Stimulated activated CD4-positive, alpha-beta T cell treated with anti-CD3 and anti-CD28 coated beads, Interleukin-4, amount 100 ng/mL, for 24 hours (primary cell): ENCODE measurements at places on chromosomes 4 and X.

DNA sequence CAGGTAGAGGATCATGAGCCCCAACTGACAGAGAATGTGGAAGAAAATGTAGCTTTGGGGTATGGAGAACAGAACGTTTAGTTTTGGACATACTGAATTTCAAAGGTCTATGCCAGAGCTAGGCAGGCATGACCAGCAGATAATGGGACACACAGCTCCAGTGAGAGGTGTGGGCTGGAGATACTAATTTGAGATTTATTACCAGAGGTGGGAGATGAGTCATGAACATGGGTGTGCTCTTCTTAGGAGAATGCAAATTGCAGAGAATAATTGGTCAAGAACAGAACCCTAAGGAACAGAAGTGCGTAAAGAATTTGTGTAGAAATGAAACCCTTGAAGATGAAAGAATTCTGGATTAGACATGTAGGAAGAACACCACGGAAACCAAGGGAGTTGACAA is 125.2 kb downstream of the PACRGL start:
- no peak for DNase-seq

DNA sequence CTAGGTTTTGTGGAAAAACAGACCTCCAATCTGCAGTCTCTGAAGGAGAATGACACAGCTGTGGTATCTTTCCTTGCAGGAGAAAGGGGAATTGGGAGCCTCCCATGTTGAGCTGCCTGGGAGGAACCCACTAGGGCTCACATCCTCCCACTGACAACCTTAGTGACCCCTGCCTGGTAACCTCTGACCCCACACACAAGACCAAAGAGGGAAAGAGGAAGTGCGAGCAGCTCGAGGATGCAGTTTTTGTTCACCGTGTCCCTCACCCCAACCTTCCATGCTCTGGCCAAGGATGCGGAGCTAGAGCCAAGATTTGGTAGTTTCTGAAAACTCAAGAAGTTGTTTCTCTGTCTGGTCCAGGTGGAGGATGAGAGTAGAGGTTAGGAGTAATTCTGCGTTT is 5.4 kb upstream of the ZXDA start:
- no peak for DNase-seq

DNA sequence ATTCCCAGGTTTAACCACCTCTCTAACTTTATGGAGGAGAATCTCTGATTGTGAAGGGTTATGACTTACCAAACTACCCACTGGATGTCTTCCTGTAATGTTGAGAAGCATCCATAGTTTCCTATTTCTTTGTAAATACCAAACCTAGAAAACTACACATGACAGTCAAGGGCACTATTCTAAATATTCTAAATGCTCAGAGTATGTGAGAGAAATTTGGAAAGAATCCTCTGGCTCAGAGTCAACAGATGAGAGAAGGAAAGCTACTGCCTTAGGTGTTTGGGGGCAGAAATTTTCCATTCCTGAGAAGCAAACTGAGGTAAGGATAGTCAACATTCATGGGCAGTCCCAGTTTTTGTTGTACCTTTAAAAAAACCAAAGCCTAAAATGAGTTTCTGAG is 155.8 kb downstream of the KCNIP4 start:
- no peak for DNase-seq

DNA sequence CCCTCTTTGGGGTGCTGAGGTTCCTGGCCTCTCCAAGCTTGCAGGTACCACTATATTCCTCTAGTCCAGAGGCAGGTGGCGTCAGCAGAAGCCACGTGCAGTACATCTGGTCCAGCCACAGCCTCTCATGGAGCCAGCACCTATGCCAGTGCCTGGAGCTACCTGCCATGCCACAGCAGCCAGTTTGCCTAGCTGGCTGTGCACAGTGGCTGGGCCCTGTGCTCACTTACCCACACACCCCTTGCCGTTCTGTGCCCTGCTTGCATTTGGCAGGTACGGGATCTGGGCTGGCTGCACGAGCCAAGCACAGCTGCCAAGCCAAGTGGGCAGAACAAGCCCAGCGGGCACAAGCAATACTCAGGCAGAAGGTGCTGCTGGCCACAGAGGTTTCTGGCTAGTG is 601.1 kb downstream of the EPHA5 start:
- DNase-seq = no peak

DNA sequence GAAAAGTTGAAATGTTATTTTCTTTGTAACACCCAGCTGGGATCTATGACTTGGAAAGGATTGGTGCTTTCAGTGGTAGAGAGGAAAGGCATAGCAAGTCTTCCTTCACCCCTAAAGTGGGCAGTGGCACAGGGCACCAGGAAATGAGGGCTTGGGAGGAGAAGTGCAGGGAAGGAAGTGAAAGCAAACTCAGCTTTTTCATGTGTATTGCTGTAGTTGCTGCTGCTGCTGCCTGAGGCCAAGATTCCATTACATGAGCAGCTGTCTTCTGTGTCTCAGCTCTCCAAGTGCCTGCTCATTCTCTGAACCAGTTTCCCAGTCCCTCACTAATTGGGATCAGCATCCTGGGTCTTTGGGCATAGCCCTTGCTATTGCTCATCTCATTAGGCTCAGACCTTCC is 2.6 kb downstream of the HCCS start:
- DNase-seq = no peak
